Fibroblast of pulmonary artery (primary cell): ENCODE measurements at places on chromosomes 4 and X.

DNA sequence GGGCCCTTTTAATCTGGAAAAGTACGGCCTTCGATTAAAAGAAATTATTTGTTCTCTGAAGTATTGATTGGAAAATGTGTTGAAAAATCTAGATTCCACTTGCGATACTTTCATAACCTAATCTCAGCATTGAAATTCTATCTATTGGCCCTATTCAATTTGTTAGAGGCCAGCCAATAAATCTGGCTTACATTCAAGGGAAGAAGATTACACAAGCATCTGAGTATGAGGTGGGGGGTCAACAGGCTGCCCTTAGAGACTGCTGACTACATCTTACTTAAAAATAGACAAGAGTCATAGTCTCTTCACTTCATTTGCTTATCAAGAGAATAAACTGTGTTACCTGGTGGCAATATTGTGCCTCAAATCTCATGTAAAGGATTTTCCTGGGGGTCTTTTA is 248.0 kb upstream of the KCNIP4 start:
- no peak for DNase-seq

DNA sequence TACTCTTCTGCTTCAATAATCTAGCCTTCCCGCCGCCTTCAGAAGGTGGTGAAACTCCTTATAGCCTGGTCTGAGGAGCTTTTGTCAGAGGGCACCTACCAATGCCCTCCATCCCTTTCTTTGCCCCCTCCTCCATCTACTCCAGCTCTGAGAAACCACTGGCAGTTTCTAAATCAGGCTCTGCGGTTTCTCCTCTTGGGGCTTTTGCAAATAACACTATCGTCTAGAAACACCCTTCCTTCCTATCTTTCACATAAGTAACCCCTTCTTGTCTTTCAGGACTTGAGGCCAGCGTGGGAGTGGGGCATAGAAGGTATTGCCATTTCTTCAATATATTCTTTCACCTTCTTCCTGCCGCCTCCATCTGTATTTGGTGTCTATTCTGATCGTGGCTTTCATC is 1.2 kb upstream of the EFHC2 start:
- DNase-seq, result no peak

DNA sequence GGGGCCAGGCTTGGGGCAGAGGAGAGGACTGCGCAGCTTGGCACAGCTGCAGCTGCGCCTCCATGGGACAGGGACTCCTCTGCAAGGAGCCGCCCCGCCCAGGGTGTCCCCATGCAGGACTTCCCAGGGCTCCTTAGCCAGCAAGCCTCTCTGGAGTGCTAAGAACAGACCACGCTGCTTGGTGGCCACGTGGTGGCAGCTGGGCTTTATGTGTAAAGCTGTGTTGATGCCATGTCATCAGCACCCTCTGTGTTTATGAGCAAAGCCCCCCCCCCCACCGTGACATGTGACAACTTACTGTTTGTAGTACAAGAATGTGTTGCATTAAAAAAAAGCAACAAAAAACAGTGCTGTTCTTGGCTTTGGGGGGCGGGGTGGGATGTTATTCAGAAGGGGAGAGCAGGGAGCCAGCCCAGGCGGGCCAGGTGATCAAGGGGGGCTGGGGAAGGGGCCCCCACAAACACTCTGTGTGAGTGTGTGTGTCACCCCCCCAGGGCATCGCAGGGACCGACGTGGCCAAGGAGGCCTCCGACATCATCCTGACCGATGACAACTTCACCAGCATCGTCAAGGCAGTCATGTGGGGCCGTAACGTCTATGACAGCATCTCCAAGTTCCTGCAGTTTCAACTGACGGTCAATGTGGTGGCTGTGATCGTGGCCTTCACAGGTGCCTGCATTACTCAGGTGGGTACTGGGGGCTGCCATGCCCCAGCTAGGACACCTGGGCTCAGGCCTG is 40.3 kb downstream of the ATP2B3 start:
- no peak for DNase-seq

- DNase-seq, result no peak
Measured at GRCh38 chrX:155819525-155819924, 61.6 kb upstream of the VAMP7 start.

- no peak for DNase-seq
Measured at GRCh38 chr4:104205116-104205515, 289.6 kb downstream of the CXXC4 start.

- peak; percentile 91 for DNase-seq
Measured at GRCh38 chr4:150237110-150237872, 159.0 kb downstream of the DCLK2 start.

DNA sequence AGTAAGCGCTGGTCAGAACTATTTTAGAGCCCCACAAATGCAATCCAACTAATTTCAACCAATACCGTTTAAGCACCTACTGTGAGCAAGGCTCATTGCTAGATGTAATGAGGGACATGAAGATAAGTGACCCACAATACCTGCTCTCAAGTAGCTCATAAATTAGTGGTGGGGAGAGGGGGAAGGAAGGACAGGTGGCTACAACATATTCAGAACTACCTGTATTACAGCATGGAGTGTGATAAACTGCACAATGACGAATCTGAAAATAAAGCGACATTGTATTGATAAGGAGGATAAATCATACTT is 311.6 kb upstream of the DIAPH2 start:
- no peak for DNase-seq

- DNase-seq, result peak; percentile 32
Measured at GRCh38 chr4:8157496-8157895, 1.1 kb downstream of the ABLIM2 start.

DNA sequence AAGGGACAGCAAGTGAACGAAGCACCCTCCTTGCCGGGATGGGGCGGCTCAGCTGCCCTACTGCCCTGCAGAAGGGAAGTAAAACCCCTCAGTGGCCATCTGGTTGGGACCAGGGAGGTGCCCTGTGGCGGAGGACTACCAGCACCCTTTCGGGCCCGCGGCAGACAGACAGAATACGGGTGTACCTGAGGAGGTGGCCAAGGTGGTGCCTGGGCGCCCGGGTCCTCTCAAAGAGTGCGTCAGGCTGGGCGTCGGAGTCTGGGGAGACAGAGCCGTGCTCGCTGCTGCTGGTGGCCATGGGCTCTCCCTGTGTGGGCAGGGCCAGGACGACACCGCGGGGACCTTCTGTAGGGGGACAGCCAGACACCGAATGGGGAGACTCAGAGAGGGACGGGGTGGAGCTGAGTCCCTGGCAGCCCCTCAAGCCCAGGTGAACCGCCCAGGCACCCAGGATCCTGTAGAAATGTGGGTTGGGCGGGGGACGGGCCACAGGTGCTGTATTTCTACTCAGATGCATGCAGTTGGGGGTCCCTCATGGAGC is 29.7 kb downstream of the PDHA1 start:
- DNase-seq, result no peak

GRCh38 chr4:74934016-74934831 is 1.3 kb downstream of the PARM1 start:
- peak; percentile 24 for DNase-seq

DNA sequence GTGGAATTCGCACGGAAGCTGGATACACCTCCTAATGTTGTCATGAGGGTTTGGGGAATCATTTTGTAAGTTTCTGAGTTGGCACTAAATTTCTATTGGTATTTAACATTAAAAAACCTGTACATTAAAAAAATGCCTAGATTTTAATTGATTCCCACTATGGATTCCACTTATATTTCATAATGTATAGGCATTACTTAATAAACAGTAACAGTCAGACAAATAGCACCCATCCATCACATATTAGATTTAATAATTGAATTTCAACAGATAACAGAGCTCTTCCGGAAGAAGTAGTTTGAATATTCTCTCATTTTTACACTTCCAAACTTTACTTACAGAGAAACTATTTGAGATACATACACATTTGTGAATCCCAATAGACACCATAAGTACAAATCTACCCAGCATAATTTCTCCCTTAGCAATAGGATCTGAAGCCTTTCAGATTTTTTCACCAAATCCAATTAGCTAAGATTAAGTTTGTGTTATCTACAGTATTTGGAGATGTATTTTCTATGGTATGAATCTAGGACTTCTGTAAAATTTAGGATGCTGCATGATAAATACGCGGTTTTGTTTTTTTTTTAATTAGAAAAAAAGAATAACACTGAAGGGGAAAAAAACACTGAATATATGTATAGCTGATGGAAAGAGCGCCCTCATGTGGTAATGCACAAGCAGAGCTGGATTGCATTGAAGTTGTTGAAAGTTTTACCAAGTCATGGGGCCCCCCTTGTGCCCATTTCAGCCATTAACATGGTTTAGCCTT is 12.2 kb upstream of the ODAM start:
- peak; percentile 78 for DNase-seq

DNA sequence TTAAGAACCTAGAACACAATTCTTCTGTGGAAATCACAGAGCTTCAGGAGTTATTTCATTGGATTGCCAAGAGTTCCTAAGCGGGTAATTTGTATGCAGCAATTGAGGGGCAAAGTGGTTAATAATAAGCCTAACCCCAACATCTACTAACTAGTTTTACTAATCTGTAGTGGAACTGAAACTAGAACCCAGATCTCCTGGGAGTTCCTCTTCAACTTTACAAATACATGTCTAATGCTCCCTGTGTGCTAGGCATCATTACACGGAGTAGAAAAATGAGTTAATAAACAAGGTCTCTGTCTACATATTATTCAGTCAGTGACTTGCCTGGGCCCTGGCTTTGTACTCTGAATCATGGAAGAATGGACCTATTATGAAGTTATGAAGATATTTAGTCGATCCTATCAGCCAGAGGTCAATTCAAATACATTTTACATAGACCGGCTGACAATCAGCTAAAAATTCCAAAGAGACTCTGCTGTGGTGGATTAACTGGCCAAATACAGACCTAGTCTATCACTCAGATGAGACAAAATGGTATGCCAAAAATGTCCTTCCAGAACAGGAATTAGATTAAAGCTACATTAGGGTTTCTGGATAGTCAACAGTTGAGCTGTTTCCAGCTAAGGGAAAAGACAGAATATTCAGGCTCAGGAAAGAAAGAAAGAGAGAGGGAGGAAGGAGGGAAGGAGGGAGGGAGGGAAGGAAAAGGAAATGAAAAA is 326.0 kb downstream of the FBXW7 start:
- DNase-seq, result no peak

DNA sequence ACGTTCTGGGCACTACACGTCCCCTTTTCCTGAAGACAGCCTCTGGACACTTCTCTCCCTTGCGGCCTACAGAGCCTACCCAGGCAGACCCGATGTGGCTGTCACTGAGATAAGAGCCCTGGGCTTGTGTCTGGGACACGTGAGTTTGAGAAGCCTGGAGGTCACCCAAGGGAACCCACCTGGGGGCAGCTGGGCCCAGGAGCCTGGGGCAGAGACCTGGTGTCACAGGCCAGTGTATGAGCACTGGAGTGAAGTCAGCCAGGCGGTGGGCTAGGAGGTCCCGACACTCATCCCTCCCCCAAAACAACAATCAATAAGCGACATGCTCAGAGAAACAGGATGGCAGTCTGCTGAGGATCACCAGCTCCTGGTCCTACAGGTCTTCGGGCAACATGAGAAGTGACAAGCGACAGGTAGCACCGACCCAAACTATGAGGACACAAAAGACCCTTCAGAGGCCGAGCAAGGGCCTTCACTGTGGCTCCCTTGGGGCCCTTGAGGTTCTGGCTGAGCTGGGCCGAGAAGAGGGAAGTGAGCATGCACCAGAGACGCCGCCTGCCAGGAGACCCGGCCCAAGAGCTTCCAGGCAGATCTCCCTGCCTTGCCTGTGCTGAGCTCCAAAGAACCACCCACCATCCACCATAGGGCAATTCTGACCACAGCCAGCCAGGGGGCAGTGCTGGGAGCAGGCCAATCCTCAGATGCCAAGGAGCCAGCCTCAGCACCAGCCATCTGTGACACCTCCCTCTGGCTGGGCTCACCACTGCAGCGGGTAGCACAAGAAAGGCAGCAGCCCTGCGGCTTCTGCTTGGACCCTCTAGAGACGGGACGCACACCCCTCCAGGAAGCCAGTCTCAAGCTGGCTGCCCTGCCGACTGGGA is 11.0 kb upstream of the DUSP9 start:
- peak; percentile 5 for DNase-seq

DNA sequence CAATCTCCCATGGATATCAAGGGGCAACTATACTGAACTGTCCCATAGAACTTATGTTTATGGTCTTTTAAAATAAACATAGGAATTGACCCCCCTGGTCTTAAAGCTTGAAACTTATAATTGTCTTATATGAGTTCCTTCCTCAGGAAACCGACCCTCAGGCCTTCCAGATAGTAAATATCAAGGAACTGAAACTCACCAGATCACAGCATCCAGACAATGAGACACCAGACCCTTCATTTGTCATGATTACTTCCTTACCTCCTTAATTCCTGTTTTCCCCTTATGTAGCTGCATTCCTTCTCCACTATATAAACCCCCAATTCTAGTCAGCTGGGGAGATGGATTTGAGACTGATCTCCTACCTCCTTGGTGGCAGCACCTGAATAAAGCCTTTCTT is 94.8 kb upstream of the GRPR start:
- no peak for DNase-seq

DNA sequence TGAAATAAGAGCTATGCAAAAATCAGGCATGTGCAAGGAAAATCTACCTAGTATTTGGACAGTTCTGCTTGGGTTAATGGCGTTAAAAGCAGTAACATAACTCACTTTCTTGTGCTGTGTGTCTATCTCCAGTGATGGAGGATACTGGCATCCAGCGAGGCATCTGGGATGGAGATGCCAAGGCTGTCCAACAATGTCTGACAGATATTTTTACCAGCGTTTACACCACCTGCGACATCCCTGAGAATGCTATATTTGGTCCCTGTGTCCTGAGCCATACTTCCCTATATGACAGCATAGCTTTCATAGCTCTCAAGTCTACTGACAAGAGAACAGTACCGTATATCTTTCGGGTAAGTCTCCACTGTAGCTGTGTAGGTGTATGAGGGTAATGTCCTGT is 2.6 kb downstream of the PRDM8 start:
- DNase-seq, result no peak

DNA sequence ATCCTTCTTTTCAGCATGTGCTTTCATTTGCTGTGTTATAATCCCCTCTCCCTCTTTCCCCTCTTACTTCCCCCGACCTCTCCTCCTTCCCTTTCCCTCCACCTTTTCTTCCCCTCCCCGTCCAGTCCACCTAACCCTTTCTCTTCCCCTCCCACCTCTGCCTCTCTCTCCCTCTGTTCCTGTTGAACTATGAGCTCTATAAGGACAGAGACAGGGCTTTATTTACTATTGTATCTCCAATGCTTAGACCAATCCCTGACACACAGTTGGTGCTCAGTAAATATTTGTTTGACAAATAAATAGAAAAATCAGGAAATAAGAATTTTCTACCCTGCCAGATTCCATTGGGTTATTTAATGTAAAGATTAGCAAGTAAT is 60.8 kb downstream of the EGF start:
- DNase-seq, result no peak

GRCh38 chr4:108130955-108131354 is 37.8 kb downstream of the LEF1 start:
- no peak for DNase-seq

- DNase-seq, result no peak
Measured at GRCh38 chr4:150363721-150364688, 217.9 kb upstream of the MAB21L2 start.

DNA sequence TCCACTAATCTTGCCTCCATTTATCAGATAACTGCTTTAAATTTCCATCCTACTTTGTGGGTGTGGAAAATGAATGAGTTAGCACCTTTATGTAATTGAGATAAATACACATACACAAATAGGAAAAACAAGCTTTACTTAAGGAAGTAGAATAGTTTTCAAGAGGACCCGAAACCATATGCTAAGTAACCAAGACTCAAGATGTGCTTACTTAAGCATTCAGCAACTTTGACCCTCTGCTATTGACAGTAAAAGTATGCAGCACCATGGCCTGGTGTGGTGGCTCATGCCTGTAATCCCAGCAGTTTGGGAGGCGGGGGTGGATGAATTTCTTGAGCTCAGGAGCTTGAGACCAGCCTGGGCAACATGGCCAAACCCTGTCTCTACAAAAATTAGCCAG is 29.9 kb downstream of the RNF175 start:
- DNase-seq, result no peak

GRCh38 chr4:41538017-41538733 is at the start of gene LIMCH1:
Gene LIMCH1, plus strand, starts transcription at chr4:41538157. Its CDS starts 67,839 bp downstream, at chr4:41605996.
- peak; percentile 22 for DNase-seq
